CD8-positive, alpha-beta T cell (primary cell): ENCODE measurements at places on chromosomes 5 and 9.

- DNase-seq, result no peak
Observed at GRCh38 chr5:127086589-127086988, 13.3 kb upstream of the C5orf63 start.

GRCh38 chr5:145161391-145161790, 673.8 kb downstream of the PRELID2 start:
- DNase-seq, result no peak

DNA sequence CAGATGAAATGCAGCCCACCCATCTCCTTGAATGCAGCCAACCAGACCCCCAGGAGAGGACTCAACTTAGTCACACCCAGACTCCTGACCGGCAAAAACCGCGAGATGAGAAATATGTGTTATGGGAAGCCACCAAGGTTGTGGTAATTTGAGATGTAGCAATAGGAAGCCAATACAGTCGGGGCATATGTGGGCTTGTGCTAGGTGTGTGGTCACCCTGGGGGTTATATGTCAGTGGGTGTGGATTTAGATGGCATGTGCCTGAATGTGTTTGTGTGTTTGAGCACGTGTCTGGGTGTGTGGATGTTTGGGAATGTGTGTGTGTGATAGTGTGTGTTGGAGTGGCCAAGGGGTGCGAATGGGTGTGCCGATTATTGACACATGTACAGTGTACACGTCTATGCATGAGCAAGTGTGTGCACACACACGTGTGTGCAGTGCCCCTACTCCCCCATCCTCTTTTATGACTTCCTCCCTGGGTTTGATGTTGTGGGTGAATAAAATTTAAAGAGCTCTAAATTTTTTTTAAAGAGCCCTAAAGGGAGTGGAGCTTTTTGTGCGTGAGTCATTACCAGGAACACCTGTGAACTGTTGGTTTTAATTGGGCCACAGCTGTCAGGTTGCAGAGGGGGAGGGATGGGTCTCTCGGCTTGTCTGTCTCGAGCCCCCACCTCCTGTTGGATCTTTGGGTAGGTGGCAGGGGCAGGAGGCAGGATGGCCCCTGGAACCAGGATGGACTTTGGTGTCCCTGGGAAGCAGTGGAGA, 86.8 kb downstream of the LHX2 start:
- no peak for DNase-seq

GRCh38 chr9:6960777-6961176, 203.0 kb downstream of the KDM4C start:
- no peak for DNase-seq

DNA sequence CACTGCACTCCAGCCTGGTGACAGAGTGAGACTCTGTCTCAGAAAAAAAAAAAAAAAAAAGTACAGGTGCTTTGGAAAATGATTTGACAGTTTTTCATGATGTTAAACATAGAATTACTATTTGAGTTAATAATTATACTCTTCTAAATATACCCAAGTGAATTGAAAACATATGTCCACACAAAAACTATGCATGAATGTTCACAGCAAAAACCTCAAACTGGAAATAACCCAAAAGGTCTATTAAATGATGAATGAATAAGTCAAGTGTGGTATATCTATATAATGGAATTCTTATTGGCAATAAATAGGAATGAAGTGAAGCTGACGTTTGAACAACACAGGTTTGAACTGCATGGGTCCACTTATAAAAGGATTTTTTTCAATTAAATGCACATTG, 207.2 kb upstream of the DAB2 start:
- no peak for DNase-seq

GRCh38 chr5:32099486-32100035, 74.6 kb downstream of the GOLPH3 start:
- DNase-seq, result no peak

DNA sequence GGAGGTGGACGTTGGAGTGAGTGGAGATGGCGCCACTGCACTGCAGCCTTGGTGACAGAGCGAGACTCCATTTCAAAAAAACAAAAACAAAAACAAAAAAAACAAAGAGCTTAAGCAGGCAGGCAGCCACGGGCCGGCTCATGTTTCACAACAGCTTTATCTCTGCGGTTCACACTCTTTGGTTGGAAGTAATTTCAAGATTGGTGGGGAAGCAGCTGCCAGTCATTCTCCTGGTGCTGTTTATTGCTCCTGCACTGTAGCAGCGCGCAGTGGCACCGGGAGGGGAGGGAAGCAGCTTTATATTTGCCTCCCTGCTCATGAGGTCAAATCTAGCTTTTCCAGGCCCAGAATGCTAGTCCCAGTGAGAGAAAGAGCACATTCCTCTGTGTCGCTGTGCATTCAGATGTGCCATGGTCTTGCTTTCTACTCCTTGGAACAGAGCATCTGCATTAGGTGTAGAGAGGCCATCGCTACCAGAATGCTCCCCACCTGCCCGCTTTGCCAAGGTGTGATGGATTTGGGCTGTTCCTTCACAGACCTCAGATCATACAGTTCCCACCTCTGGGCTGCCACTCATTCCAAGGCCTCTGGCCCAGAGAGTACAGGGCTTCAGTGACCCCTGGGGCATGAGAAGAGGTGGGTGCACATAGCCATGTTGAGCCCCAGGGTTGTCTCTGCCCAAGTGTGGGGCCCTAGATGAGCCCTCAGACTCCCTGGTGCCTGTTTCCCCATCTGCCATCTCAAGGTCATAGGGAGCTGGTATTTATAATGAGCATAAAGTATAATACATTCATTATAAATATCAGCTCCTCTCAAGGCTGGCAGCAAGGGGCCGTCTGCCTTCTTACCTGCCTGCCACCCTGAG, 270.4 kb downstream of the MED10 start:
- DNase-seq, result no peak

DNA sequence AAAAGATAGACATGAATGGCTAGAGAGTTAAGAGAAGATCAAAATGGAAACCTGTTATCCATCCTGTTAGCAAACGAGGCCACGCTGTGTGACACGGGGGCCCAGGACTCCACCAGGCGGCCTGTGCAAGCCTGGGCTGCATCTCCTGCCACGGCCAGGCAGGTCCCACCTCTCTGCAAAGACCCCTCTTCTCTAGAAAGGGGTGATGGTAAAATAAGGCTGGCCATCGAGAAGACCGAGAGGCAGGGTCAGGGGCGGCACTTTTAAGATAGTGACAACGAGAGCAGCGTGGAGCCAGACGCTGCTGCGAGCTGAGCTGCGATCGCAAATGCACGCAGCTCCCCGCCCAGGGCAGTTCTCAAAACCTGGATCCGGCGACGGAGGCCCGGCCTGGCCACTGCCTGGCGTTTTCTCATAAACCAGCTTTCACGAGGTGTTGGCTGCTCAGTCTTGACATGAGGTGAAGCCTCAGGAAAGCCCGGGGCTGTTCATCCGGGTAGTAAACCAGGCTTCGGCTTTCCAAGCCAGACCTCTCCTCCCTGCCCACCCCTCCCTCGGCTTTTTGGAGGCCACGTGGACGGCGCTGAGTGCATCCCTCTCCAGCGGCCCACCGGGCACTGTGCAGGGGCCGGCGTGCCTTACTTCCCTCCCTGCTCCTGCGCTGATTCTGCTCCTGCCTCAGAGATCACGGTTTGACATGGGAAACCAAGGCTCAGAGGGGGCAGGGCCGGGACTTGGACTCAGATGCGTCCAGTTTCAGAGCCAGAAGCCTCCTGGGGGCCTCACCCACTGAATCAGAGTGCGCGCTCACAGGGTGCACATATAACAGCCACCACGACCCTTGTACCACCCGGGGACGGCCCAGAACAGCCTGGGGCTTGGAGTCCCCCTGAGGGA, 151.6 kb upstream of the PHYKPL start:
- DNase-seq, result no peak

- no peak for DNase-seq
Observed at GRCh38 chr9:78357165-78357873, 60.4 kb downstream of the PSAT1 start.

DNA sequence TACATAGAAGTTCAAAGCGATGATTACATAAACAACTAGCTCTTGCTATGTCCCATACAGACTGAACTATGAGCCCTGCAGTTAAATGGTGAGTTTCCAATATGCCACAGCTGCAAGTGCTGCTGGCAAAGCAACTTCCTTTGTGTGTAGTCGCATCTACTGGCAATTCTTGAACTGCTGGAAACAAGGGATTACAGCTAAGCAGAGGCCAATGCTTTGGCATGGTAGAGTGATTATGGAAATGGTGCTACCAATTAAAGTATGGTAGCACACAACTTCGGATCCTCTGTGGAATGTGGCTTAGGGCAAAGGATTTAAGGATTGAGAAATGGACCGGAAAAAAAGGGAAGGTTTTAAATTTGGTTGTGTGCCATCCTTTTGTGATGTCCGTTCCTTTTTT, 856.6 kb downstream of the MAT2B start:
- DNase-seq, result no peak

DNA sequence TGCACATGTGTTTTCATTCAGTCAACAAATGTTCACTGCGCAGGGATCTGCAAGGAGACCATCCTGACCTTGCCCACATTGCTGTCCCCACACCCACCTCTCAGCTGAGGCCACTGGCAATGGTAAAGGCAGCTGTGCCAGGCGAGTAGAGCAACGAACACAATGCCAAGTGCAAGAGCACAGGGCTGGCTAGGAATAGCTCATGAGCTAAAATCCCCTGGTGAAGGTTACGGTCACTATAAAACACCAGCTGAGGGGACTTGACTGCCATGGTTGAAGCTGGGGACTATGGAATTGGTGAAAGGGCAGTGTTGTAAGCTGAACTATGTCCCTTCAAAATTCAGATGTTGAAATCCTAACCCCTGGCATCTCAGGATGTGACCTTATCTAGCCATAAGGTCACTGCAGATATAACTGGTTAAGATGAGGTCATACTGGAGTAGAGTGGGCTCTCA, 96.1 kb downstream of the OTULIN start:
- DNase-seq, result no peak

- no peak for DNase-seq
Observed at GRCh38 chr5:124355928-124356327, 390.5 kb downstream of the ZNF608 start.

- no peak for DNase-seq
Observed at GRCh38 chr5:174529925-174530681, 194.3 kb upstream of the MSX2 start.

DNA sequence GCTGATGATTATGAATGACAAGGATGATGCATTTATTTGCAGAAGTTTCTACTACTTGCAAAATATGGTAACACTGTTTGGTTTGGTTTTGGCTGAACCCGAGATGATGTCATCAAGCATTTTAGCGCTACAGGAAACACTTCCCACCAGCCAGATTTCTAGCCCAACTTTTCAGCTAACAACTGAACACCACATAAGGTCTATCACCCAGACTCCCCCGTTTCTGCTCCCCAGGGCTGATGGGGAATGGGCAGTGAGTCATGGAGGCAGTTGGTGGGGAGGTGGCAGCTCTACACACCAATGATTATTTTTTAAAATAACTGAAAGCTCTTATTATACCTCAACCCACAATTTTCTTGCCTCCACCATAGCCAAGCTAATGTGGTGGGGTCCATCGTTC, 302.9 kb downstream of the CEMIP2 start:
- no peak for DNase-seq

GRCh38 chr5:102782217-102782872, 27.2 kb downstream of the PAM start:
- no peak for DNase-seq

GRCh38 chr5:139660923-139661814, 13.0 kb downstream of the CXXC5 start:
- DNase-seq, result peak; percentile 59

DNA sequence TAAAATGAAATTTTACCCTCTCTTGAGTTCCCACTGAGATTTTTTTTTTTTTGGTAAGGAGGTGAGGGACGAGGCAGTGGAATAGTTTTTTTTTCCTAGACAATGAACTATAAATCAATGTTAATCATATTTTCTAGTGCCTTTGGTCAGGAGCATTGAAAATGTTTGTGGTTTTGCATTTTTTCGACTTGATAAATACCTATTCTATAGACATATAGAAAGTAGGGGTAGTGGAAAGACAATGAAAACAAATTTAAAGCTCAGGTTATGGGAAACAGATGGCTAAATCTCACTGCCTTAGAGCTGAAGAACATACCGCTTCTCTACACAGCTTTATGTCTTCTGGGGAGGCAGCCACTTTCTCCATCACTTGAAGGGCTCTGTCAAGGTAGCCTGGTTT, 94.3 kb downstream of the MRPS27 start:
- DNase-seq, result no peak

DNA sequence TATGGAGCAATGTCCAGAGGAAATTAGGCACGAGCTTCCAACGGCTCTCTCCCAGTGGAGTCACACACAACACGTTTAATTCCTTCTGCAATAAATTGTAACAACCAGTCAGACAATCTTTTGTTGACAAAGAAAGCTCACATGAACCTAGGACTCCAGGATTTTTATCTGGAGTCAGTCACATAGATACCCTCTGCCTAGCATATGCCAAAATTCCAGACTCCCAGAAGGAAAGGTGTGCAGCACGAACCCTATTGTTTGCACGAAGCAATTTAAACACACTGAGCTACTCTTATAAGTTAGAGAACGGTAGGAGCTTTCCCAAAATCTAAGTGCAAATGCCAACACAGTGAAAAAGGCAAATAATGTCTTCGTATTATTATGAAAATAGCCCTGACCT, 67.1 kb downstream of the TEX10 start:
- no peak for DNase-seq

- no peak for DNase-seq
Observed at GRCh38 chr5:150345716-150346115, 11.8 kb upstream of the TCOF1 start.

GRCh38 chr9:34701769-34702736, 7.9 kb downstream of the CCL21 start:
- DNase-seq, result peak; percentile 81

DNA sequence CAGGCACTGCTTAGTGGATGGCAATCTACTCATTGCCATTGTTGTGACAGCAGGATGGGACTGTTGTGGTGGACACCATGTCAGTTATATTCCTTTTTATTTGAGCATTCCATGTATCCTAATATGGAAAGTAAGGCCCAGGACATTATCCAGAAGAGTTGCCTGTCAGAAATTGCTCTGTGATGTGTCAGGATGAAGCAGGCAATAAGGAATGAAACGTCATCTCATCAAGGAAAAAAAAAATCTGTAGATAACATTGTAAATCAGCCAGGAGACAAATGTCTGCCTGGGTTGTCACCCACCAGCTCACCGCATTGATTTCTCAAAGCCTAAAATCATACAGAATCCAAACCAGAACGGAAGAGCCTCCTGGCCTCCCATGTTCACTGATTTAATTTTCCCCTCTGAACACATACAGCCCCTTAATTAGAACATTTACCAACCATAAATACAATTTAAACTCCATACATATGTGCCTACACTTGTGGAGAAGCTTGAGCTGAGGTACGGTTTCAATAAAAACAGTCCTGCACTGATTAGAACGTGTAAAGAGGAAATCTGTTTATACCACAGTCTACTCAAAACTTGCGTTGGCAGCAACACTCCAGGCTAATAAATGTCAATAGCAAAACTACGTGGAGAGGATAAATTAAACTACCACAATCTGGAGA, 73.9 kb downstream of the FOXD1 start:
- no peak for DNase-seq

DNA sequence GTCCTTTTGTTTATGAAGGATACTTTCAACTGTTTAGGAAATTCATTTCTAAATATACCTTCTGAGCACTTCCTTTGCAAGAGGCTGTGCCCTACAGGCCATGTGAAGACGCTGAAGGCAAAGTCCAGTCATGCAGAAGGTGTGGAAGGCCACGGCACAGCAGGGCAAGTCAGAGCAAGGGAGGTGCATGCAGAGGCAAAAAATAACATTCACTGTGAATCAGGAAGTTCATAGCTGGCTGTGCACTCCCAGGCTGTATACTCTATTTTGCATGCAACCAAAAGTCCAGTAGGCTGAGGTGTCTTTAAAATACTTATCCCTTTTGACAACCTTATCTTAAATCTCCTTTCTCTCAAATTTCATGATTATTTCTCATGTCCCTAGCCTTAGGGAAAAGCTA, 50.3 kb downstream of the GNAQ start:
- no peak for DNase-seq

- no peak for DNase-seq
Observed at GRCh38 chr5:137871571-137871970, 3.9 kb downstream of the MYOT start.
